ENCODE measurements at places on chromosomes 2 and 18. TPM values are rescaled to one million over a fixed set of nuclear protein-coding genes. Genes with fewer than 3 reads are reported as not detected.
A peak's percentile ranks its signal among the peaks of the same experiment; 100 is the strongest.

- peak; percentile 84 for DNase-seq
Observed at GRCh38 chr2:65367524-65367923, 64.9 kb downstream of the SPRED2 start.

DNA sequence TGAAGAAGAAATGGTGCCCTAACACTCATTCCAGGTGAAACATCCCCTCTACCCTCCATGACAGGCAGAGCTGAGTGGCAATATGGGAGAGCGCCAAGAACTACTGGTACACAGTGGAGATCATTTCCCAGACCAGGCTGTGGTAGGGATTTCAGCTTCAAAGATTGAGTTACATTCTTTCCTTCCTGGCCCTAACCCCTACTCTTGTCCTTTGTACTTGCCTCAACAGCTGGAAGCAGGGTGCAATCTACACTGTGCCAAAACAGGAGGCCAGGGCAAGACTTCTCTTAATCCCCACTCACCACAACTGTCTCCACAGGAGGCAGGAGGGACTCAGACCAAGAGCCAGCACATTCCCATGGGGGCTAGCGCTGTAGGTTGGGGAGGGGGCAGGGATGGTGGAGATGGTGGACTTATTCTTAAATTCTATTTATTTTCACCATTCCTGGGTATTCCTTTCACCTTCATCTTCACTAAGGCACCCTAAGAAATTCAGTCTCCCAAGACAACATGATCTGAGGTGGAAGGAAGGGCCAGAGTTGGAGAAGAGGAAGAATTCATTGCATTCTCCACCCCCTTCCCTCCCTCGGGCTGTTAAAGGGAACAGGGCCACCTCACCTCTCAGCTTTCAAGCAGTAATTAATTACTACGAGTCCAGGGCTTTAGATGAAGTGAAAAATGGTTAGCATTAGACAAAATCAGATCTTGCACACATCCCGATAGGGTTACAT, 65.9 kb downstream of the AAK1 start:
- DNase-seq, result no peak

GRCh38 chr2:147181351-147182029, 663.3 kb upstream of the ACVR2A start:
- no peak for DNase-seq

DNA sequence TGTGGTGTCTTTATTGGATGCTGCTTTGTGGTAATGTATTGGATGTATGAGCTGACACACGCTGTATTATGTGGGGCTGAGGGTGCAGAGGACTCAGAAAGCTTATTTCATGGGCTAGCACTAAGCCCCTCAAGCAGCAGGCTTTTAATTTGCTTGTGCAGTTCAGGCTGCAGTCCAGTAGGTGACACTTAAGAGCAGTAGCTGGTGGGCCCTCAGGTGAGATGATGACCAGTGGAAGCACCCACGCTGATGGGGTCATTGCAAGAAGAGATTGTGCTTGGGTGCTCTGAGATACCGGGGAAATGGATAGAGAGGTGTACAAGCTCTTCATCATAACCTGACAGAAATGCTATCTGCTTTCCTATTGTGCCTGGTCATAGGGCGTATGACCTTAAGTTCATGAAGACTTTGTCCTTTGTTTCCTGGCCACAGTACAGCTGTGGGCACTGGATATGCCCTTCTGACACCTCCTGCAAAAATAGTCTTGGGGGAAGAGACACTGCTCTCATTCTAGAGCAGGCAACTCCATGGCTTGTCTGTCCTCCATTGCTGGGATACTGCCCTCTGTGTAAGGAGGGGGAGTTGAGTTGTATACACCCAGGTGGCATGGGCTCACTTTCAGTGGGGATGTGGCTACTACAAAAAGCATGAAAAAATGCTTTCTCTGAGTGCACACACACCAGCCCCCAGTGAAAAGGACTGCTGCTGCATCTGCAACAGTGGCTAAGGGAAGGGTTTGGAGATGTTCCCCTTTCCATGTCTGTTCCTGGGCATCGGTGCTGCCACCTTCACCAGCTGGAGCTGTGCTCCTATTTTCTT, 205.7 kb upstream of the ZSWIM2 start:
- DNase-seq, result peak; percentile 1

DNA sequence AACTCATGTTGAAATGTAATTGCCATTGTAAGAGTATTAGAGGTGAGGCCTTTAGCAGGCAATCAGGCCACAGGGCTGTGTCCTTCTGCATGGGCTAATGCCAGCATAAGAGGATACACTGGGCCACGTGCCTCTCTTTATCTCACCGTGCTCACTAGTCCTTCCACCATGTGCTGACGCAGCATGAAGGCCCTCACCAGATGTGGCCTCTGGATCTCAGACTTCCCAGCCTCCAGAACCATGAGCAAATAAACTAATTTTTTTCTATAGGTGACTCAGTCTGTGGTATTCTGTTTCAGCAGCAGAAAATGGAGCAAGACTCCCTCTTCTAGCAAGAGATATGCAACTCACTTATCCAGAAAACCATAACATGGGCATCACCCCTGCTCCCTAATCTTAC, 149.7 kb upstream of the ZNF236 start:
- no peak for DNase-seq

- no peak for DNase-seq
Observed at GRCh38 chr2:173991856-173992588, 26.8 kb upstream of the SP3 start.

- no peak for DNase-seq
Observed at GRCh38 chr2:238260883-238261282, 21.0 kb upstream of the HES6 start.

- peak; percentile 80 for DNase-seq
Observed at GRCh38 chr2:71926876-71927756, 220.5 kb downstream of the CYP26B1 start.

DNA sequence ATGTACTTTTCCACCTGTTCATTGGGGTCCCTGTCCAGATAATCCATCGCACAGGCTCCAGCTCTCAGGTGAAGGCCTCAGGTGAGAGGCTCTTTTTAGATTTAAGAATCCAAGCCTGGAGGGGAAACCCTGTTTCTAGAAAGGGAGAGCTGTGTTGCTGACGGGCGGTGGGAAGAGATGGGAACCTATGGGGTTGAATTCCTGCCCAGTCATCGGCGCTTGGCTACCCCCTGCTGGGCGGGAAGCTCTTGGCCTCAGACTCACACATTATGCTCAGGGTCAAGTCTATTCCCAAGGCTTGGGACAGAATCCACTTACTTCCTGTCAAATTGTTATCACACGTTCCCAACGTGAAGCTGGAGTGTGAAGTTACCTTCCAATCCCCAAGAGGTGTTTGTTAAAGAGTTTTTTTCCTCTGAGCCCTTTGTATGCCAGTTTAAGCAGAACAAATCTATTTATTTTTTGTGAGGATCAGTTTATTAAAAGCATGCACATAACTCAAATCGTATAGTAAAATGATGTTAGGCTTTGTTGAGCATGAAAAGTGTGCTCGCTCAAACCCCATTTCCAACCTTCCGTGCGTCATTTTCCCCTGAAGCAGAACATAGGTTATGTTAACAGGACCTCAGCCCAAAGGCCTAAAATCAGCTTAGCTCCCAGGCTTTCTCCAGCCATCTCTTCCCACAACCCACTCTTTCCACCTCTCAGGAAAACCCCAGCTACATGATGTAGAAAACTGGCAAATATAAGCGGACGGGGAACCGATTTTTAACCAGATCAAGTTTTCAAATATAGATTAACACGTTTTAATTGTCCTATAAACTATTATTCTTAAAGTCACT, 181.7 kb upstream of the ETAA1 start:
- DNase-seq, result peak; percentile 19

DNA sequence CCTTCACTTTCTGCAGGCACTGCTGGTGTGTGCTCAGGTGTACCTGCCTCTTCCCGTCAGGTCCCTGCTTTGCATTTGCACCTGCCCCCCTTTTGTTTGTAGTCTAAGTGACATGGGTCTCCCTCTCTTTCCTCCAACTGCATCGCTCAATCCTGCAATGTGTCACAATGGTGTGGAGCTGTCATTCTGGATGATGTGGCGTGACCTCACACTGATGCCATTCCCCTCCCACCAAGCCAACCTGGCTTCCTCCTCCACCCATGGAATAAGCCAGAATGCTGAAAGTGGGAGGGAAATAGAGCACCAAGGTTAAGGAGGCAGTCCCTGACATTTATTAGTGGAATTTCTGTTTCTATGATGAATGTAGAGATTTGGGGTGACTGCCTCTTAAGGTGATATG, 156.7 kb downstream of the ZBTB7C start:
- DNase-seq, result no peak

- DNase-seq, result no peak
Observed at GRCh38 chr2:27150639-27151230, 1.9 kb downstream of the TCF23 start.

Gene DGUOK
- 40.7 TPM for total RNA-seq

Gene CTAGE1
- total RNA-seq, result not detected

Gene HOXD8
- total RNA-seq, result 3.3 TPM

Gene DRC1
- 0.36 TPM for total RNA-seq

Gene GREB1L
- total RNA-seq, result 0.36 TPM

Gene PLCD4
- 2.5 TPM for total RNA-seq

Gene LCT
- total RNA-seq, result under 0.01 TPM

Gene NOSTRIN
- 1.4 TPM for total RNA-seq

Gene PXDN
- 324 TPM for total RNA-seq

Data from osteoblast (primary cell).